ENCODE measurements at places on chromosomes 7 and 10. TPM values are rescaled to one million over a fixed set of nuclear protein-coding genes. Genes with fewer than 3 reads are reported as not detected.

The LRRC17 gene
- 1.8 TPM for total RNA-seq

The FLNC gene
- total RNA-seq, result 0.62 TPM

The STAMBPL1 gene
- total RNA-seq, result 8.0 TPM

The PNLIPRP2 gene
- not detected for total RNA-seq

The BET1 gene
- 17.1 TPM for total RNA-seq

The BICC1 gene
- total RNA-seq, result 1.2 TPM

Measured in right lobe of liver (tissue), 6 donors.